ENCODE measurements at places on chromosomes 7 and 10.

- DNase-seq = no peak
These were observed 186.0 kb downstream of the JAZF1 start for GRCh38 chr7:27994639-27995038.

DNA sequence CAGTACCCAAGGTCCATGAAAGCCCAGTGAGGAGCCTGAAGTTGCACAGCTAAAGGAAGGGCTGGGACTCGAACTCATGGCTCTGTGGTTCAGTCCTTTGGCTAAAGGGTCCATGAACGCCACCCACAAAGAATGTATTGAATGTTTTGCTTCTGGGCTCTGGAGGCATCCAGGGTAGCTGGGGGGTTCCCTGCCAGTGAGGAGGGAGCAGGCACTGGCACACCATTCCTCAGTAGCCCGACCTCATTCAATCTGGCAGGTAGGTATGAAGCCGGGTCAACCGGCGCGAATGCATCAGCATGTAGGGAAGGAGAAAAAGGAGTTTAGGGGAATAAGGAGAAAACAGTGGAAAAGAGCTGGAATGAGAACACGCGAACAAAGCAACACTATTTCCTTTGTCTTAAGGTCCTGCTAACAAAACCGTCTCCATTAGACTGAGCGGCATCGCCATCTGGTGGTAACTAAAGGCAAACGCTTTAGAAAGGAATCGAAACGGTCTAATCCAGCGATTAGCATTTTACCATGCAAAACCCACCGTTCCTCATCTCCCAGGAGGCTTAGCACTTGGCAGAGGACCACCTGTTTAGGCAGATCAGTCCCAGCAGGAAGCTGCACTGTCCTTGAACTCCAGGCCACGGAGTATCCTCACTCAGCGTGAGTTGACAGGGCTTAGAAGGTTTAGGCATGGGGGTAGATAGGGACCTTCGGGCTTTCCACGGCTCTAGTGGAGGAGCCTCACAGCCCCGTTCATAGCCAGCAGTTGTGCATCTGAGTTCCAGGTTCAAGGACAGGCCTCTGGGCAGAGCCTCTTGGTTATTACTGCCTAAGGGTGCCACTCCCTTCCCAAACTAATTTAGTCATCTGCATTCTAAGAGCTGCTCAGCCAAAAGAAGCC is 122.8 kb downstream of the UBE2H start:
- peak; percentile 87 for DNase-seq

DNA sequence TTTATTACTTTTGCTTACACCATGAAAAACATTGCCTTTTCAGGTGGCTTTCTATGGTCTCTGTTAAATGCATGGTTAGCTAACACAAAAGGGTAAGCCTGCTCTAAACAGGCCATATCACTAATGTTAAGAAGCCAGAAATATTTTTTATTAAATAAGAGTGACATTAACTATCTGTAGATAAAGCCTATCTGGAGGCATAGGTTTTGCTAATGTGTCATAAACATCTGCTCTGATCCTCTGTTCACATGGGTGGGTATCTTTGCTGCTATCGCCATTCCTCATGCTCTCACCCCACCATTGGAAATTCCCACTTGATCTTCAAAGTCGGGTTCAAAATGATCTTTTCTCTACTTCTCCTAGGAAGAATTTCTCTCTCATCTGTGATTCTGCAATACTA is 32.4 kb downstream of the EPC1 start:
- DNase-seq = no peak

DNA sequence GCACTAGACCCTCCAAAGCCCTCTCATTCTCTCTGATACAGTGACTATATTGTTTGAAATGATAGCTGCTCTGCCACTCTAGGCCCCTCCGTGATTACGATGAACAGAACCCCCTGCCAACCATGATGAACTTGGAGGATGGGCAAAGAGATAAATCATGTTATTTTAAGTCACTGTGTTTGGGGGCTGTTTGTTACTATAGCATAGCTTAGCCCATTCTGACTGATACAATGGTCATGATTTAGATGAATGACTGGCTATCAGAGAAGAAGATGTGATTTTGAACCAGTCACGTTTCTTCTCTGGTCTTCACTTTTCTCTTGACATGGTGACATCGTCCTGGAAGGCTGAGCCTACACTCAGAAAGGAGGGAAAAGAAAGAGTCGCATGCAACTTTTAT is 95.4 kb upstream of the HABP2 start:
- DNase-seq = no peak

DNA sequence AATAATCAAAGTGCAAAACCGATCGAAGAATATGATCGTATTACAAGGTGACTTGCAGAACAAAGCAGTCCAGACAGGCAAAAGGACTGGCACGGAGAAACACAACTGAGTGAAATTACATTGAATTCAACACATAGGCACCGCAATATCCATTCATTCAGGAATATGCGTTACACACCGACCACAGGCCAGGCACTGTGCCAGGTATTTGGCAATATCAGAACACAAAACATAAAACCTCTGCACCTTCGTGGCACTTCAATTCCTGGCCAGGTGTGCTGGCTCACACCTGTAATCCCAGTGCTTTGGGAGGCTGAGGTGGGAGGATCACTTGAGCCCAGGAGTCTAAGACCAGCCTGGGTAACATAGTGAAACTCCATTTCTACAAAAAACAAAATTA is 187.9 kb downstream of the DIP2C start:
- DNase-seq = no peak

Data from hippocampal formation (tissue), 2 donors.